Fibroblast of skin of left quadriceps (primary cell): ENCODE measurements at places on chromosomes 1 and 21.

GRCh38 chr1:191160837-191161236 lies 683.2 kb upstream of the BRINP3 start:
- DNase-seq, result no peak

DNA sequence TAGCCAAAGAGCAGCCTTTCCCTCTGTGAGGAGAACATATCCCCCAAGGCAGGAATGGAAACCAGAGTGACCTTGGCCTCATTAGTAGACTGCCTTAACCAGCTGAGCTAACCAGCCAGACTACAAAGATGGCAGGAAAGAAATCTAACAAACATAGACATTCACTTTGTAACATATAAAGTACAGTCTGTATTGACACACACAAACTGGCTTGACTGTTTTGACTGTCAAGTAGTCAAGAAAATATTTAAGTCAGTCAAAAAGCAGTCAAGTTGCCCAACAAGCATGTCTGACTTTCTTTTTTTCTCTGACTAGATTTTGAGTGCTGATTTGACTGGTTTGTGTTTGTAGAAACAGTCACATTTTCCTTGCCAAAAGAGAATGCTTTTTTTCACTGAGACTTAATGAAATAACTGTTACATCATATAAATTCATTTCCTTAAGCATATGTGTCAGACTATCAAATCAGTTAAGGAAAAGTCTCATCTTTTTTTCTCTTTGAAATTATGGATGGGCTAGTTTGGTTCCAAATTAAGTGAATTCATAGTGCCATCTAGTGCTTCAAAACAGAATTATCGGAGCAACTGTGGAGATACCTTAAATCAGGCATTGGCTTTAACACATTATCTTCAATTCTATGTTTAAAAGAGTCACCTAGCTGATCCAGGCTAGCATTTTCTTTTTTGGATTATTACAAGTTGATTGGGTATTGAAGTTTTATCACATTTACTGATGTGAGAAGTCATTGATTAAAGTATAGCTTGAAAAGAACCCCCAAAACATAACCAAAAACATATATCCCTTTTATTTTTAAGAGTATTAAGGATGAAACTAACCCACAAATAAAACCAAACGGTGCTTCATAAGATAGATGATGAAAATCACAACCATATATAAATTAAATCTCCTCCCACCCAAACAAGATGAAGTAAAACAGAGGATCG lies 75.0 kb downstream of the ATP6V1G3 start:
- peak; percentile 75 for DNase-seq

DNA sequence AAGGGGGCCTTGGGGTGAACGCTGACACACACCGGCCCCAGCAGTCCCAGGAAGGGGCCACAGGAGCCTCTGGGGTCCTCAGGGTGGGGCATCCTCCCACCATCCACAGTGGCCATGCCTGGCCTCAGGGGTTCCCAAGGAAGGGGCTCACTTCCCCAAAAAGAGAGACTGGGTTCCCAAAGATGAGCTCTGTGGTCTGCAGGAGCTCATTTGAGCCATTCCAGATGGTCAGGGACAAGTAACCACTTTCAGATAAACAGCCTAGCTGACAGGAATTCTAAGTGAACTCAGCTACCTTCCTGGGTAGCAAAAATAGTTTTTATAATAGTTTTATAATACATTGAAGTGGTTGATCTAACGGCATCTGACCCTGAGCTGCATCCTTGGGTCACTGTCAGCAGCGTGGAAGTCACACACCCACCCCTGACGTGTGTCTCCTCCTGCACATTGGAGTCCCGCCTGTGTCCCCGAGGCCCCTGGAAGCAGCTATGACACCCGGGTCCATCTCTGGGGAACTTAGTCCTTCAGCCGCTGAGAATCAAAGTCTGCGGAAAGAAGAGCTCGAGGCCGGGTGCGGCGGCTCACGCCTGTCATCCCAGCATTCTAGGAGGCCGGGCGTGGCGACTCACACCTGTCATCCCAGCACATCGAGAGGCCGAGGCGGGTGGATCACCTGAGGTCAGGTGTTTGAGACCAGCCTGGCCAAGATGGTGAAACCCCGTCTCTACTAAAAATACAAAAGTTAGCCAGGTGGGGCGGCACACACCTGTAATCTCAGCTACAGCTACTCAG lies 5.7 kb upstream of the TMEM240 start:
- no peak for DNase-seq

- no peak for DNase-seq
These were observed 50.8 kb downstream of the TGFBR3 start for GRCh38 chr1:91835087-91835521.

- no peak for DNase-seq
These were observed 708.4 kb upstream of the ADAMTS5 start for GRCh38 chr21:27675306-27675705.

GRCh38 chr1:52153010-52153409 lies 11.1 kb downstream of the ZFYVE9 start:
- DNase-seq, result no peak

- DNase-seq, result no peak
These were observed 125.7 kb upstream of the GADD45A start for GRCh38 chr1:67559222-67559700.

GRCh38 chr1:4723106-4723505 lies 68.7 kb downstream of the AJAP1 start:
- no peak for DNase-seq

DNA sequence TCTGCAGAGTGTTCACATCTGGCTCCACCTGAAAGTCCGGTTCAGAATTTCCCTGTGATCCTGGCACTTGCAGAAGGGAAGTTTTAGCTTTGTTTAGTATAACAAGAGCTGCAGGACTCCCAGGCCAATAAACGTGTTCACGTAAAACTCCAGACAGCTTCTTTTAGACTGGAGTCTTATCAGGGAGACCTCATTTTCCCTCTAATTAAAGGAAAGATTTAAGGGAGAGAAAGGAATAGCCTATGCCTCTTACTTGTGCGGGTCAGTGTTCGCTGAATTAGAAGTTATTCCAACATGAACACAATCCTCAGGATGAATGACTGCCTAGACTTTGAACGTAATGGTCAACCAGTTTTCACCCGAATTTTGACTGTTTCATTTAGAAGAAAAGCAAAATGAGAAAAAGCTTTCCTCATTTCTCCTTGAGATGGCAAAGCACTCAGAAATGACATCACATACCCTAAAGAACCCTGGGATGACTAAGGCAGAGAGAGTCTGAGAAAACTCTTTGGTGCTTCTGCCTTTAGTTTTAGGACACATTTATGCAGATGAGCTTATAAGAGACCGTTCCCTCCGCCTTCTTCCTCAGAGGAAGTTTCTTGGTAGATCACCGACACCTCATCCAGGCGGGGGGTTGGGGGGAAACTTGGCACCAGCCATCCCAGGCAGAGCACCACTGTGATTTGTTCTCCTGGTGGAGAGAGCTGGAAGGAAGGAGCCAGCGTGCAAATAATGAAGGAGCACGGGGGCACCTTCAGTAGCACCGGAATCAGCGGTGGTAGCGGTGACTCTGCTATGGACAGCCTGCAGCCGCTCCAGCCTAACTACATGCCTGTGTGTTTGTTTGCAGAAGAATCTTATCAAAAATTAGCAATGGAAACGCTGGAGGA lies 202.1 kb upstream of the SGIP1 start:
- peak; percentile 76 for DNase-seq

DNA sequence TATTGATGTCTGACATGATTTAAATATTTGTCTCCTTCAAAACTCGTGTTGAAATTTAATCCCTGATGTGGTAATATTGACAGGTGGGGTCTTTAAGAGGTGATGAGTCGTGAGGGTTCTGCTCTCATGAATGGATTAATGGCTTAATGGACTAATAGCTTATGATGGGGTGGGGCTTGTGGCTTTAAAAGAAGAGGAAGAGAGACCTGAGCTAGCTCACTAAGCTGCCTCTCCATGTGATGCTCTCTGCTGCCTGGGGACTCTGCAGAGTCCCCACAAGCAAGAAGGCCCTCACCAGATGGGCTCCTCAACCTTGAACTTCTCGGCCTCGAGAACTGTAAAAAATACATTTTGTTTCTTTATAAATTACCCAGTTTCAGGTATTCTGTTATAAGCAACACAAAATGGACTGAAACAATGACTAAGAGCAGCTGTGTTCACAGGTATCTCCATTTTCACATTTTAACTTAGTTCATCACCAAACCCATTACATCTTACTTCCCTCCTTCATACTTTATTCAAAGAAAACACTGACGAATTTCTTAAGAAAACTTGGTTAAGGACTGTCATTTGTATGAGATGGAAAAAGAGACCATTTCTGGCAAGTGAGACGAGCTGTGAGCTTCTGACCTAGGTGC lies 12.1 kb upstream of the AIM2 start:
- DNase-seq, result no peak

- no peak for DNase-seq
These were observed 21.8 kb downstream of the ADORA1 start for GRCh38 chr1:203149188-203149840.

DNA sequence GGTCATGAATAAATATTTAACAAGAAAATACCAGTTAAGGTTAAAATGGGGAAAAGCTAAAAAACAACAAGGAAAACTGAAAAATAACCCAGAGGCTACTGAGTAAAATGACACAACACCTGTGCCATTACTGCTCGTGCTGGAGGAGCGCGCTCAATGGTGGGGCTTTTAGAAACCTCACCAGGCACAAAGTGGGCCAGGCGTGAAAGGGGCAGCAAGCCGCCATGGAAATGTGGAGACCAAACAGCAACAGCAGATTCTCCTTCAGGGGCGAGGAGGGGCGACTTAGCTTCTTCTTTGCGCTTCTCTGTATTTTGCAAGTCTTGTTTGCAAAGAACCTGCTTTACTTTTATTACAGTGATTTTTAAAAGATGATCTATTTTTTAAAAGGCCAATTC lies 18.9 kb upstream of the SPATC1L start:
- DNase-seq, result no peak

- no peak for DNase-seq
These were observed 2.6 kb downstream of the PRDM2 start for GRCh38 chr1:13702425-13703127.

- no peak for DNase-seq
These were observed 13.1 kb downstream of the PDIK1L start for GRCh38 chr1:26124418-26125331.

- DNase-seq, result no peak
These were observed 59.7 kb downstream of the MYOM3 start for GRCh38 chr1:24052220-24052619.

DNA sequence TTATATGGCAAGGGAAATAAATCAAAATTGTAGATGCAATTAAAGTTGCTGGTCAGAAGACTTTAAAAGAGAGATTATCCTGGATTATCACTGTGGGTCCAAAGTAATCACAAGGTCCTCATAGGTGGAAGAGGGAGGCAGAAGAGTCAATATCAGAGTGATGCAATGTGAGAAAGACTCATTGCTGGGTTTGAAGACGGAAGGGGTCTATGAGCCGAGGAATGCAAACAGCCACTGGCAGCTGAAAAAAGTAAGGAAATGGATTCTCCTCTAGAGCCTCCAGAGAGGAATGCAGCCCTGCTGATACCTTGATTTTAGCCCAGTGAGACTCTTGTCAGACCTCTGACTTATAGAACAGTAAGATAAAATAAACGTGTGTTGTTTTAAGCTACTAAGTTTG lies 59.8 kb upstream of the MUTYH start:
- DNase-seq, result no peak

DNA sequence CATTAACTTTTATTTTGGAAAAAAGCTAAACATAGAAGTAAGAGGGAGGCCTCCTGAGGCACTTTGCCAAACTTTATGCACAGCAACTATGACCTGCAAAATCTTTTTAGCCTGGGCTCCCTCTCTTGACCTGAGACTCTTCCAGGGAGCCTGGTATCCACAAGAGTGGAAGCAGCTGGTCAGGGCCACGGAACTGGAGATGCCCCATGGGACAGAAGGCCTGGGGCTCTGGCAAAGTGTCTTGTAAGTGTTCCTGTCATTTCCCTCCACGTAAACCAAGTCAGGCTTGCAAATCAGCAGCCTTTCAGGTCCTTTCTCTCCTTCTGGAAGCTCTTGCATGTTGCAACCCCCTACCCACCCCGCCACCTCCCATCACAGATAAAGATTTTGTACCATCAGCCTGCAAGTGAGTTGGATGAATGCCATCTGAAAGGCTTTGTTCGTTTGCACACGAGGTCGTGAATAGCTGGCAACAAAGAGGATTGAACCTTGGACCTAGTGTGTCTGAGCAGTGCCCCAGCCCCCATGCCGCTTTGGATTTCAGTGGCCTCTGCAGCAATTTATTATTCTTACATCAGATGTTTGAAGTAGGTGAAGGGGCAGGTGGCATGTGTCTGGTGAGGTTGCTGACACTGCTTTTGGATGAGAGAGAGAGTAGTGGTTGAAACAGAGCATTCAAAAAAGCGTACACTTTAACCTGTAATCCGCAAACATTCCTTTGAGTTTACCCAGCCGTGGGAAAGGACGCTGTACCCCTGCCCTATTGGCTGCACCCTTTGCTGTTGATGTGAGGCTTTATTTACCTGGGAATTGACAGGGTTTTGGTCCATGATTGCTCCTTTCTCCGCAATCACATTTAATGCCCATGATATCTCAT lies 91.6 kb downstream of the GALNT2 start:
- no peak for DNase-seq

- no peak for DNase-seq
These were observed 5.3 kb downstream of the PLXNA2 start for GRCh38 chr1:208238710-208239472.

GRCh38 chr1:116737855-116738321 lies 16.3 kb upstream of the CD2 start:
- DNase-seq, result no peak

DNA sequence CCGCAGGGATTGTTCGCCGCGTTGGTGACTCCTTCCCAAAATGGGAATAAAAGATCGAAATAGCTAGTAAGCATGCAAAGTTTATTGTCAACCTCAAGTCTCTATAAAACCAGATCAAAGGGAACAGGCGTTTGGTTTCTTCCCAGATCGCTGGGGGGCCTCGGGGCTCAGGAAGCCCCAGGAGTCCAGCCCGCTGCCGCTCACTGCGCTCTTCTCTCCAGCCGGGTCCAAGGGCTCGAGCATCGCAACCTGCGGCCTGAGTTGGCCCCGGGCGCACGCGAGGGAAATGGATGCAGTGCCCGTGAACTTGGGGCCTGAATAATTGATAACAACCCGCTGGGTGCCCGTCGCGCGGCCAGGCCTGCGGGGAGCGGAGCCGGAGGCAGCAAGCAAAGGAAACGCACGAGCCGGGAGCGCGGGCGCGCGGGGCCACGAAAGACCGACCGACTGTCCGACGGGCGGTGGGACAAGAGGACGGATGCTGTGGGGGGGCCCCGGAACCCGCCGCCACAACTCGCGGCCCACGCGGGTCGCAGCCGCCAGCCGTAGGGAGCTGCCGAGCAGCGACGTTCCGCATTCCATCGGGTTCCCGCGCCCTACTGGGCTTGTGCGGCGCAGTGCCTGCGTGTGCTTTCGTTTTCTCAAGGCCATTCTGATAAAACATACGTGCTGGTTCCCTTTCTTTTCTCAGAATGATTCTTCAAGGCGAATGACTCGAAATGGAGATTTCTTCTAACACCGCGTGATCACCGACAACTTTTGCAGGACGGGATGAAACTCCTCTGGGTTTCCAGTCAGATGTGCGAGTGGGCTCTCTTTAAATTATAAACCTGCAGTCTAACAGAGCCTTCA lies 14.0 kb upstream of the ALX3 start:
- no peak for DNase-seq

DNA sequence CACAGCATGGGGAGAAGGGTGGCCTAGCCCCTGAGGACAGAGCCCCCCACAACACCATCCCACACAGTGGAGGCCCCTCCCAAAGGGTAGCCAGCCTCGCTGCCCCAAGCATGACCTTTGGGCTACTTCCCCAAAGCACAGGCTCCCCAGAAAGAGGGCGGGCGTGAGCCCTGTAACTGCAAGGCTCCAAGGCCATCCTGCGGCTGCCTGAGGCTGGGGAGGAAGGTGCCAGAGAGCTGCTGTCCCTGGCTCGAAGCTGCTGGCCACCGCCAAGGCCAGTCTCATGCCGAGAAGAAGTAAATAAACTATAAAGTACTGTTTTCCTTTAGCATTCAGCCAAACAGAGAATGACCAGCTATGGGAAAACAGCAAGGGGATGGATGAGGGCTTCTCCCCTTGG lies 27.5 kb downstream of the UBASH3A start:
- DNase-seq, result no peak
